A673 (cell line): ENCODE measurements at places on chromosomes 6 and 20.

DNA sequence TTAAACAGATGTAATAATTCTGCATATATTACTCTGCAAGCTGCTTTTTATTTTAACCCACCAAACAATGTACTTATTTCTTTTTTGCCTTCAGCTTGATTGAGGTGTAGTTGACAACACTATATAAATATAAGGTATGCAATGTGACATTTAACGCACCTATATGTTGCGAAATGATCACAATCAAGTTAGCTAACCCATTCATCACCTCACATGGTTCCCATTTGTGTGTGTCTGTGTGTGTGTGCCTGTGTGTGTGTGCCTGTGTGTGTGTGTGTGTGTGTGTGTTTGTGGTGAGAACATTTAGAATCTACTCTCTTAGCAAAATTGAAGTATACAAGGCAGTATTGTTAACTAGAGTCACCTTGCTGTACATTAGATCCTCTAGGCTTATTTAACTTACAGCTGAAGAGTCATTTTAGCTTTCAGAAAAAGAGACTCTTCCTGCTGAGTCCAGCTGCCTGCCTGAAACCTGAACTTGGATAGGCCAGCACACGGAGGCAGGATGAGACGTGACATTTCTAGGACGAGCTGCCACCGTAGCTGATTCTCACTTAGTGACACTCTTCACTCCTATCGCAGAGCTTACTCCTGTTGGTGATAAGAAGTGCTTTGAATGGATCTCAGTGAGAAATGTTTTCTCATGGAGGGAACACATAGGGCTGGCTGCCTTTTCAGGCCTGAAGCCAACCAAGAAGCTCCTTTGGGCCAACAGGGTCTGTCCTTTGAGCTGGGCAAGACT, 126.5 kb upstream of the RIPOR2 start:
- no peak overlapping the region for H3K4me3 ChIP-seq
- no peak overlapping the region for H3K27ac ChIP-seq

GRCh38 chr6:81788748-81789147, 36.3 kb upstream of the TENT5A start:
- no peaks in the 10 kb centered on the region for H3K27me3 ChIP-seq
- H3K36me3 ChIP-seq = no peaks in the 10 kb centered on the region
- H3K27ac ChIP-seq = no peak overlapping the region
- DNase-seq = no peak

DNA sequence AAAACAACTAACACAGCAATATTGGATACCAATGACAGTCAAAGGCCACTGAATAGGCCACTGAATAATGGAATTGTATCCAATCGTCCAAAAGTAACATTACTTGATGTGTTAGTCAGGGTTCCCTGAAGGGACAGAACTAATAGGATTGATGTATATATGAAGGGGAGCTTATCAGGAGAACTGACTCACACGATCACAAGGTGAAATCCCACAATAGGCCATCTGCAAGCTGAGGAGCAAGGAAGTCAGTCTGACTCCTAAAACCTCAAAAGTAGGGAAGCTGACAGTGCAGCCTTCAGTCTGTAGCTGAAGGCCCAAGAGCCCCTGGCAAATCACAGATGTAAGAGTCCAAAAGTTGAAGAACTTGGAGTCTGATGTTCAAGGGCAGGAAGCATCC, 571.4 kb downstream of the PRKN start:
- DNase-seq = no peak
- H3K36me3 ChIP-seq = no peaks in the 10 kb centered on the region
- H3K4me3 ChIP-seq = no peak overlapping the region
- H3K27ac ChIP-seq = no peak overlapping the region
- no peaks in the 10 kb centered on the region for H3K27me3 ChIP-seq

GRCh38 chr6:34004706-34005105, 141.2 kb downstream of the GRM4 start:
- no peaks in the 10 kb centered on the region for H3K27me3 ChIP-seq
- H3K4me3 ChIP-seq = no peak overlapping the region
- no peaks in the 10 kb centered on the region for H3K36me3 ChIP-seq
- H3K27ac ChIP-seq = no peak overlapping the region
- no peaks in the 10 kb centered on the region for H3K4me1 ChIP-seq

DNA sequence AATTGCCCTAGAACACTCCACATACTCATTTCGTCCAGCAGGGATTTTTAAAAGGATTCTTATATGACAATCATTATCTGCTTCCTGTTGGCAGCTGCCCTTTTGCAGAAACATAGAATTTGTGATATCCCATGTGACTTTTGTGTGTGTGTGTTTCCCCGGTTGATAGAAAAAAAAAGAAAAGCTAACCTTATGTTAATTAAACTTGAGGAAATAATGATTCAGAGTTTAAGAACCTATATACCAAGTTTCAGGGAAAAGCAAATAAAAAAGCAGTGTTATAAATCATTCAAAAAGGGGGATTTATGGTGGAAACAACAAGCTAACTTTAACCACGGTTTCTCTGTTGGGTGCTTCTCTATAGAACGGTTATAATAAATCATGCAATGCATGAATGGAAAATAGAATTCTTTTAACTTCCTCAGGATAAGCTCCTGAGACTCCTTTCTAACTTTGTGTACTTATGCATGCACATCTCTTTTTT, 826.9 kb upstream of the EYS start:
- no peaks in the 10 kb centered on the region for H3K27me3 ChIP-seq
- DNase-seq = peak; percentile 92

DNA sequence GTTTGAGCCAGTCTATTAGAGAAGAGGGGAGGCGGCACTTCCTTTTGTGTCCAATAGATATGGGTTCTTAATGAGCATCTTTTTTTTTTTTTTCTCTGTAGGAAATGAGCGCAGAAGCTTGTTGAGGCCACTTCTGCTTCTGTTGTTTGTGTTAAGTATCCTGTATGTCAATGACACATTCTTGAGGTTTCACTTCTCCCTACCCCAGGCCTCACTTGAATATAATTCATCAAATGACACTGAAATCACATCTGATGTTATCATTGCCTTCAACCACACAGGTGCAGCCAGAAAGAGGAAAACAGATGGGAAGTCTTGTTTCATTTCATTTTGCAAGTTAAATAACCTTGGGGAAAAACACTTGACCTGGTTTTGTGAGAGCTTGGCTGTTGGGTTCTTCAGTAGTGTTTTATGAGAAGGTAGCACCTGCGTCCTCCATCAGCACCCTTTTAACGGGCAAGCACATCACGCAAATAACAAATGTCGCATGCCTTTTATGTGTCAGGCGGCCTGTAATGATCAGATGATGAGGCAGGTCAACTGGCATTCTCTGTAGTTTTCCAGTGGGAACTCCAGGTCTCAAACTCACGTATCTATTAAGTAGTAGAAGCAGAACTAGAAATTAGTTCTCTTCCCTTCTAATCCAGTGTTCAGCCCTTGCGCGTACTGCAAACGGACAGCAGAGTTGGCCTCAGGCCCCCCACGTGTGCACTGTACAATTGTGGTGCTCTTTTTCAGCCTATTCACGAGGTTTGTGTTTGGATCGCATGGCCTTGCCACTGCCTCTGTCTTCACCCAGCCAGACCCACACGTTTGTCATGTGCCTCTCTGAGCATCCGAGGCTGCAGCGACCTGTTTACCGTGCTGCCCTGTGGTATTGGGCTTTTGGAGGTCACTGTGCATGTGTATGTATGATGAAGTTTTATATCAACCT, 23.5 kb downstream of the PLEKHG1 start:
- H3K4me3 ChIP-seq = no peak overlapping the region
- H3K27me3 ChIP-seq = no peaks in the 10 kb centered on the region
- DNase-seq = no peak

DNA sequence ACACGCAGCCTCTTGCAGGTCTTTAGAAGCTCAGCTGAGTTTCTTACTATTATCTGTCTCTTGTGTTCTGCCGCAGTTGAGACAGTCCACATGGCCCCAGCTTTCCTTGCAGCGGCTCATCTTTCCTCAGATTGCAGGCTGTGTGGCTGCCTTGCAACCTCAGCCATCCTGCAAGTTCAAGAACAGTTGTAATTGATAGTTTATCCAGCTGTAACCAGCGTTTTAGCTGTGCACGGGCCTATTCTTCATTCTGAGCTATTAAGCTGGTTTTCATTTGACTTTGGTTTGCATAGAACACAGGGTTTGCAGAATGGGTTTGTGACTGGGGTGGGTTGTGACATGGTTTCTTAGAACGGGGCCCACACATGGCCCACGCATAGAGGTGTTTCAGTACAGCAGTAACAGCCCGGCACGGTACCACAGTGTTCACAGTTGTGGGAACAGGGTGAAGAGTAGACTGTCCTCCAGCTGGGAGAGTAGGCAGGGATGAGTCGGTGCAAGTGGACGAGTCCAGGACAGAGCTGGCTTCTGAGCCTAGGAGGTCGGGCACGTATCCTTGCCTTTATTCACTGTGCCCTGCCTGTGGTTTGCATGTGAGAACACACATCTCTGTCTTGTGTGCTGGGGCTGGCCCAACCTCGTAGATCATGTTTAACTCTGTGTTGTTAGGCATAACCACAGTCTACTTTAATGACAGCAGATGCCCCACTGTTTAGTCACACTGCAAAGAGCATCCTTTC, 89.2 kb downstream of the RPP40 start:
- no peak for DNase-seq
- no peak overlapping the region for H3K4me3 ChIP-seq
- H3K27me3 ChIP-seq = no peaks in the 10 kb centered on the region
- no peak overlapping the region for H3K27ac ChIP-seq
- no peaks in the 10 kb centered on the region for H3K4me1 ChIP-seq
- H3K36me3 ChIP-seq = no peaks in the 10 kb centered on the region

DNA sequence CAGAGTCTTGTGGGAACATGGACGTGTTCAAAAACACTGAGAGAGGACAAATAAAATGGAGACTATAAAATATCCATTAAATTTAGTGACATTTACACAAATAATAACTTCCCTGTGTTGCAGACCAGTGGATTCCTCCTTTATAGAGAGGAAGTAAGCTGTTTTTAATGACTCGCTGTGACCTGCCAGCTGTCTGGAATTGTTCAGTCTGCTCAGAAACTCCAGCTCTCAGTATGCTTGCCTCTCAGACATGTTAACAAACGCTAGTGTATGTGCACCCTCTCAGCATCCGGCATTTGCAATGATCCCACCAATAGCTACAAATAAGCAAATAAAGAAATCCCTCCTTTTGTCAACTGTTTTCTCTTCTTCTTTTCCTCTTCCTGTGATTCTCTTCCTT, 158.0 kb upstream of the TCF21 start:
- H3K4me3 ChIP-seq = no peak overlapping the region
- H3K27me3 ChIP-seq = peaks cover 53% of the 10 kb centered on the region
- H3K36me3 ChIP-seq = no peaks in the 10 kb centered on the region
- H3K27ac ChIP-seq = no peak overlapping the region
- no peaks in the 10 kb centered on the region for H3K4me1 ChIP-seq

DNA sequence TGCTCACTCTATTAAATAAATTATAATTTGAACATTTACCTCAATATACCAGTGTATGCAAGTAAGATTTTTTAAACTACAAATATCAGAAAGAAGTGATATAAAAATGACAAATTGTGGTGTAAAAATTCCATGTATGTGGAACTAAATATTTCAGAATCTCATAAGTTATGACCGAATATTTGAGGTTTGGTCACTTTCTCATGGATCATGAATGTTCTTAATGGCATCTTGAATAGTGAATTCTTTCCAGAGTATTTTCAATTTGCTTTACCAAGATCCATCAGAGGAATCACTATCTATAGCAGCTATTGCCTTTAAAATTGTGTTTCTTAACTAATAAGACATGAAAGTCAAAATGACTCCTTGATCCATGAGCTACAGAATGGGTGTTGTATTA, 950.6 kb downstream of the TBC1D32 start:
- no peaks in the 10 kb centered on the region for H3K36me3 ChIP-seq
- no peak overlapping the region for H3K4me3 ChIP-seq
- DNase-seq = no peak
- H3K4me1 ChIP-seq = no peaks in the 10 kb centered on the region

GRCh38 chr6:19569563-19569962, 267.6 kb upstream of the ID4 start:
- H3K27ac ChIP-seq = no peak overlapping the region
- no peaks in the 10 kb centered on the region for H3K27me3 ChIP-seq
- H3K36me3 ChIP-seq = no peaks in the 10 kb centered on the region
- no peak overlapping the region for H3K4me3 ChIP-seq
- no peaks in the 10 kb centered on the region for H3K4me1 ChIP-seq
- no peak for DNase-seq

DNA sequence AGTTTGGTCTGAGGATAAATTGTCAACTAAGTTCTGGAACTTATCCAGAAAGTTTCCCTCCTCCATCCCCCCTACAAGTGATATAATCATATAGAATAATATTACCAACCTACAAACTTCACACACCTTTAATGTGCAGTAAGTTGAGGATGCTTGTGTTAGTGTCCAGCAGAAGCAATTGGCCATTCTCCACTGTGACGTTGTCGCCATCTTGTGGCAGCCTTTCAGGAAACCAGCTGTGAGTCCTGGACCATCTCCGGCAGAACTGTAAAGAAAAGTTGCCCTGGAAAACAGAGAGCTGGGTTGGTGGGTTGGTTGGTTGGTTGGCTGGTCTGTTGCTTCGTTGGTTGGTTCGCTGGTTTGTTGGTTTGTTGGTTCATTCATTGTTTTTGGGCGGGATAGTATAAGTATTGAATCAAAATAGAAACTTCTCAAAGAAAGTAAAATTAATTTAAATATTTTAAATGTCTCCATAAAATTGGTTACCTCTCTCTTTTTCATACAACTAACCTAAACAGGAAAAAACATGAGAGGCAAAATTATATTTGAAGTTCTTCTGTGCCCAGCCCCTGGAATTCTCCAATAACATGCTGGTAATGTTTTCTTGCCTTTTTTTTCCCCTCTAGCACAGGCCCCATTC, 127.5 kb downstream of the PKHD1 start:
- H3K27ac ChIP-seq = no peak overlapping the region
- H3K4me3 ChIP-seq = no peak overlapping the region
- H3K4me1 ChIP-seq = no peaks in the 10 kb centered on the region
- no peaks in the 10 kb centered on the region for H3K27me3 ChIP-seq
- no peaks in the 10 kb centered on the region for H3K36me3 ChIP-seq
- DNase-seq = peak; percentile 79

DNA sequence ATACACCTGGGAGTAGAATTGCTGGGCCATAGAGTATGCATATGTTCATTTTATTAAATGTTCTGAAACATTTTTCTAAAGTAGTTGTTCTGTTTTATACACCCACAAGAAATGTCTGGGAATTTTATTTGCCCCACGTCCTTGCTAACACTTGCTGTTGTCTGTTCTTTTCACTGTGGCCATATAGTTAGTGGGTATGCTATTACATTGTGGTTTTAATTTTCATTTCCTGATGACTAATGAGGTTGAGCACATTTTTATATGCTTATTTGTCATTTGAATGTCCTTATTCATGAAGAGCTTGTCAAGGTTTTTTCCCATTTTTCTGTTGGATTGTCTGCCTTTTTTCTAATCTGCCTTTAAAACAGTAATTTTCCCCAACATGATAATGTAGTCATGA, 41.5 kb upstream of the TGM3 start:
- no peaks in the 10 kb centered on the region for H3K4me1 ChIP-seq
- DNase-seq = no peak
- peaks cover 15% of the 10 kb centered on the region for H3K27me3 ChIP-seq

- peaks cover 32% of the 10 kb centered on the region for H3K4me1 ChIP-seq
- DNase-seq = peak; percentile 86
- peak overlapping the region; percentile 98 for H3K27ac ChIP-seq
- H3K4me3 ChIP-seq = peak overlapping the region; percentile 97
- H3K27me3 ChIP-seq = no peaks in the 10 kb centered on the region
- peaks cover 9% of the 10 kb centered on the region for H3K36me3 ChIP-seq
These were observed 398 bp downstream of the ZBTB2 start for GRCh38 chr6:151390851-151391470.

GRCh38 chr6:33405386-33405940, 5.4 kb upstream of the PHF1 start:
- DNase-seq = no peak
- H3K27me3 ChIP-seq = no peaks in the 10 kb centered on the region
- peaks cover 9% of the 10 kb centered on the region for H3K4me1 ChIP-seq
- H3K4me3 ChIP-seq = no peak overlapping the region

- H3K4me1 ChIP-seq = no peaks in the 10 kb centered on the region
- H3K4me3 ChIP-seq = no peak overlapping the region
- H3K27me3 ChIP-seq = peaks cover 6% of the 10 kb centered on the region
- DNase-seq = no peak
- H3K27ac ChIP-seq = no peak overlapping the region
These were observed 35.1 kb upstream of the SMIM8 start for GRCh38 chr6:87287251-87287650.
